Stimulated activated CD8-positive, alpha-beta memory T cell treated with anti-CD3 and anti-CD28 coated beads, Interleukin-2, amount 100 ng/mL, for 1 hour (primary cell): ENCODE measurements at places on chromosomes 5 and 9.

DNA sequence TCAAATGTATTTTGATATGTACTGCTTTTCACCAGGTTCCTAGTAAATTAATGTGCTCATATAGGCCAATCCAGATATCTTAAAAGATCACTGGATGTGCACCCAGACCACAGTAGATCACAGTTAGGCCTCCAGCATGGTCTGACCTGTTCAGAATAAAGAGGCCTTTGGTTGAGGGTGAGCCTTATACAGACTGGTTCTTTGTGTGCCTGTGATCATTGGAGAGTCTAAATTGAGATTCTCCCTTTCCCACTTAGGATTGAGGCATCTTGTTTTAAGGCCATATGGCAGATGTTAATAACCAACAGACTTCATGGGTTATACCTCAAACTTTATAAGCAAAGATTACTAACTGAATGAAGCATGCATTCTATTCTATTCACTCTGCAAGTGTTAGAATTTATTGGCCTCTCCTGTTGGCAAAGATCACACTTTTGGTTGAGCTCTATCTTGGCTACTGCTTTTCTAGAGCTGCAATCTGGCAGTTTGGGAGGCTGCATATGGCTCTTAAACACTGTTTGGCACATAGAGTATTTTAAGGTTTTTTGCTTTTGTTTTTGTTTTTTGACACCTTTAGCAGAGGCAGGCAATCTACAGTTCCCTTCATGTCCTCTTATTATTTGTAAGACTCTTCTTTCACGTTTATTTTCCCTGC is 8.5 kb downstream of the CHSY3 start:
- no peak for DNase-seq

DNA sequence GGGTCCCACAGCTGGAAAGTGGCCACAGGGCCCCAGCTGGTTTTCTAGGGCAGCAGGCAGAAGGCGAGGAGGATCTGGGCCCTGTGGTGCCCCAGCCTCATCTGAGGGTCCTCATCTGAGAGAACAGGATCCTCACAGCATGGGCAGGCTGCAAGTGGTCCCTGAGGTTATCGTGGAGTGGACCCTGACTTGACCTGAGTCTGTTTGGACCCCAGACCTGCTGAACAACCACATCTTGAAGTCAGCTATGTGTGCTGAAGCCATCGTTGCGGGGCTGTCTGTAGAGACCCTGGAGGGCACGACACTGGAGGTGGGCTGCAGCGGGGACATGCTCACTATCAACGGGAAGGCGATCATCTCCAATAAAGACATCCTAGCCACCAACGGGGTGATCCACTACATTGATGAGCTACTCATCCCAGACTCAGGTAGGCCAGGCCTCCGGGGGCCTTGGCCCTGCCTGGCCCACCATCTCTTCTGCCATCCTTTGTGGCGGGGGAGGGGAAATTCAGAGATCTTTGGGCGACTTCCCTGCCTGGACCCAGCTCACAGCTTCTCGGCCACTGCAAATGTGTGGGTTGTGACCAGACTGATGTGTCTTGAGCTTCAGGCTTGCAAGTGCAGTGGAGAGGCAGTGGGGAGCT is 24.0 kb downstream of the TGFBI start:
- no peak for DNase-seq

DNA sequence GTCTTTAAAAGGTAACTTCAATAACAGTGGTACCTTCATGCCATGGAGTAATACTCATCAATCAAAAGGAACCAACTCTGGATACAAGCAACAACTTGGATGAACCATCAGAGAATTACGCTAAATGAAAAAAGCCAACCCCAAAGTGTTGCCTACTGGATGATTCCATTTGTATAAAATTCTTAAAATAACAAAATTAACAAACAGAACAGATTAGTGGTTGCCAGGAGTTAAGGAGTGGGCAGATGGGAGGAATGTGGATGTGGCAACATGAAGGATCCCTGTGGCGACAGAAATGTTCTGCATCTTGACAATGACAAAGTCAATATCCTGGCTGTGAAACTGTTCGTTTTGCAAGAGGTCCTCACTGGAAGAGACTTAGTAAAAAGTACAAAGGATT is 50.5 kb downstream of the SPTLC1 start:
- no peak for DNase-seq

GRCh38 chr5:10471677-10472076 is 30.0 kb downstream of the ROPN1L start:
- DNase-seq, result no peak

- DNase-seq, result no peak
Measured at GRCh38 chr5:475704-476101, 32.7 kb downstream of the EXOC3 start.

GRCh38 chr5:56356121-56356835 is 123.1 kb upstream of the ANKRD55 start:
- DNase-seq, result no peak
